ENCODE measurements at places on chromosomes 5 and 9. TPM values are rescaled to one million over a fixed set of nuclear protein-coding genes. Genes with fewer than 3 reads are reported as not detected.

The P4HA2 gene
- total RNA-seq: 119 TPM

The NEUROG1 gene
- not detected for total RNA-seq

The SPATA9 gene
- total RNA-seq: 1.5 TPM

- DNase-seq: peak; percentile 19
Measured at GRCh38 chr9:129665389-129665775, at the start of gene PRRX2. PRRX2 (plus strand) TSS chr9:129665647; CDS start chr9:129665868, 221 bp downstream.

- peak; percentile 27 for DNase-seq
Measured at GRCh38 chr5:96852759-96853158, 23.5 kb upstream of the ERAP2 start.

GRCh38 chr5:122846051-122846550 lies 688 bp downstream of the SNX24 start:
- DNase-seq: peak; percentile 60

GRCh38 chr5:9391080-9391479 lies 154.8 kb downstream of the SEMA5A start:
- no peak for DNase-seq
